ENCODE measurements at places on chromosomes 7 and 10.

DNA sequence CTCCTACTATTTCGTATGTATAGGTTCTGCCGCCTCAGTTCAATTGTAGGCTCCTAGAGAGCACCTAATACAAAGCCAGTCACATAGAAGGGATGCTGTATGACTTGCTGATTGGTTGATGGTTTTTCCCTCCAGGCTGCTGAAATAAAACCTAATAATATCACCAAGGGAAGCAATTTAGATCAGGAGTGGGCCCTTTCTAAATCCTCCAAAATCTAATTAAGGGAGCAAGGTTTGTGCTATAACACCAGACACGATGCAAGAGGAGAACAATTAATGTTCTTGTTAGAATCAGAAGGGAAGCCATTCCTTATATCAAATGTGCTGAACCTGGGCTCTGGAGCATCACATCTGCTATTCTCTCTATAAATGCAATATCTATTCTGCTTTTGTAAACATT is 42.0 kb upstream of the SLC13A1 start:
- no peak for DNase-seq

- no peak for DNase-seq
Measured at GRCh38 chr7:31087351-31087750, 35.2 kb downstream of the ADCYAP1R1 start.

DNA sequence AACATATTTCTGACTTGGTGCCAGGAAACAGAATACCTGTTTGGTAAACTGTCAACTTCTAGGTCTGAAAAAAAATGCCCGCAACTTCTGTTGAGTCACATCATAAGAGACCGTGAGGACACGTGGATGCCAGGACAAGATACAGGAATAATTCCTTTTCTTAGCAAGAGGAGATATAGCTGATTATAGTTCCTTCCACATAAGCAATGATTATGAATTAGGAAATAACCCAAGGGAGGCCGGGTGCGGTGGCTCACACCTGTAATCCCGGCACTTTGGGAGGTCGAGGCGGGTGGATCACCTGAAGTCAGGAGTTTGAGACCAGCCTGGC is 75.2 kb downstream of the CDC123 start:
- no peak for DNase-seq

DNA sequence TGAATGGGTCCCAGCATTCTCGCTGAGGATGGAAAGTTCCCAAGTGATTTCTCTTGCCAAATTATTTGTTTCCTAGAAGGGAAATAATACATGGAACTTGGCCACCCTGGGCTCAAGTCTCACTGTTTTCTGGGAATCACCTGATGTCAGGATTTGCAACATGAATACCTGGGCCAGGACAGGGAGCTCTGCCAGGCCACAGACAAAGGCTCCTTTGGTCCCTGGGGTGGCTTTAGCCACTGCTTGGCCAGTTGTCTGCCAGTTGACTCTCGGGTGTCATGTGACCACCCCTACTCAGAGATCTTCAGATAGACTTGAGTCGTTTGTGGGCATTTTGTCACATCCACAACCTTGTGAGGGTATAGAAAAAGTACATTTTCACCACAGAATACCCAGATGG is 258.0 kb upstream of the HABP2 start:
- no peak for DNase-seq

GRCh38 chr7:27576360-27576944 is 86.2 kb downstream of the HIBADH start:
- DNase-seq, result no peak

DNA sequence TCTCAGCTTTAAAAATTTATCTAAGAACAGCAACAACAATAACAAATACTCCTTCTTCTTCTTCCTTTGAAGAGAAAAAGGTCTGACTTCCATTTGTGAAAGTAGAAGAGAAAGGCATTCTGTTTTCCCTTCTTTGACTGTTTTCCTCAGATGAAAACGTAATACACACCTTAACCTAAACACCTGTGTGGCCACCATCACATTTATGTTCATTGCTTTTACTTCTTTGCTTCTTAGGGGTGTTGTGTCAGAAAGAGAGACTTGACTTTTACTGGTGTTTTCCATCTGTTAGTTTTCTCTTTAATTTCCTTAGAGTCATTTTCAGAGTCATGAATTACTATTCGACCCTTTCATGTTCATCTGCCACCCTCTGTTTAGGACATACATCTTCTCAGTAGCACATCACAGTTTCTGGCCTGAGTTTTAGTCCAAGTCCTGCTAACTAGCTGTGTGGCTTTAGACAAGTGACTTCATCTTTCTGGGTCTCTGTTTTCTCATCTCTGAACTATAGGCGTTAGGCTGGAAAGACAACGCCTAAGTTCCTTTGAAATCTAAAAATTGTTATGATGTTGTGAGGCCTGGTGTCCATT is 283.8 kb downstream of the GATA3 start:
- no peak for DNase-seq

- no peak for DNase-seq
Measured at GRCh38 chr10:667096-667495, 22.4 kb downstream of the DIP2C start.

GRCh38 chr10:79093658-79094411 is 25.1 kb downstream of the ZMIZ1 start:
- no peak for DNase-seq

GRCh38 chr10:29479081-29479925 is 155.5 kb downstream of the SVIL start:
- DNase-seq, result no peak

GRCh38 chr7:116172353-116172752 is 38.0 kb upstream of the TES start:
- no peak for DNase-seq

DNA sequence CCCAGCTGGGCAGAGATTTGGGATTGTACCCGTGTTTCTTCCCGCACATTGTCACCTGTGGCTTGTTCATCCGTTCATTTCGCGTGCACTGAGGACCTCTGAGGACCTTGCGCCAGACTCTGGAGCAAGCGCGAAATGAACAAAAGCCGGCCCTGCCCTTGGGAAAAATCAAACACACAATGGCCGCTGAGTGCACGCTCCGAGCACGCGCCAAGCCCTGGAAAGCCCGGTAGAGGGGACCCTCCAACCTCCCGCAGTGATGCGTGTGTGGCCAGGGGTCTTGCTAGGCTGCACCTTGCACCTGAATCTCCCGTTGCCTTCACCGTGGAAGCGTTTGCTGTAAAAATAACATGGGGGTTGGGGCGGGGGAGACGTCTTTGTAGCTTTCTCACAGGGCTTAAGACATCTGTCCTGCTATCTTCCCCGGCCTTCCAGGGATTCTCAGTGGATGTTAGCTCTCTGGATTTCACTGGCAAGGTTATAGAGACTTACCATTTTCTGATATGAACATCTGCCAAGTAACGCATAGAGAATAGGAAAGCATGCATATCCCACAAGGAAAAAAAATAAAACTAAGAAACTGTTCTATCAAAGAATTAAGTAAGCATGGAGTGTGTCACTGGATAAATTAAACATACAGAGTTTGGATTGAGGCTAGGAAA is 37.3 kb downstream of the ZNF777 start:
- DNase-seq, result no peak

- DNase-seq, result no peak
Measured at GRCh38 chr10:125720002-125720382, 483 bp downstream of the EDRF1 start.

- DNase-seq, result no peak
Measured at GRCh38 chr7:148330124-148330818, 260.3 kb upstream of the C7orf33 start.

DNA sequence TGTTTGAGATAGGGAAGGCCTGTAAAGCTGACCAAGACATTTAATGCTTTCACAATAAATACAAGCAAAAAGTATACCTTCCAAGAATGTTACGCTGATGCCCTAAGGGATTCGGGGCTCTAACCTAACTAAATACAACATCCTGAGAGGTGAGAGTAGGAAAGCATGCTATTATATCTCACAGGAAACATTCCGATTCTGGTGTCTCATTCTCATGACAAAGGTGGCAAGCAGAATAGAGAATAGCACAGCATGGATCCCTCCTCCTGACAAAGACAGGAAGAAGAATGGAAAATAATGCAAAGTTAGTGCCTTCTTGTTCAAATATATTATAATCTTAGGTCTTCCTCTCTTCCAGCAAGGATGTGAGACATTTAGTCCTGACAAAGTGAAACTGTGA is 504.3 kb downstream of the TFEC start:
- DNase-seq, result no peak

GRCh38 chr7:92052684-92053083 is 81.6 kb downstream of the CYP51A1 start:
- DNase-seq, result no peak

- no peak for DNase-seq
Measured at GRCh38 chr10:50629495-50630122, 5.9 kb upstream of the SGMS1 start.

DNA sequence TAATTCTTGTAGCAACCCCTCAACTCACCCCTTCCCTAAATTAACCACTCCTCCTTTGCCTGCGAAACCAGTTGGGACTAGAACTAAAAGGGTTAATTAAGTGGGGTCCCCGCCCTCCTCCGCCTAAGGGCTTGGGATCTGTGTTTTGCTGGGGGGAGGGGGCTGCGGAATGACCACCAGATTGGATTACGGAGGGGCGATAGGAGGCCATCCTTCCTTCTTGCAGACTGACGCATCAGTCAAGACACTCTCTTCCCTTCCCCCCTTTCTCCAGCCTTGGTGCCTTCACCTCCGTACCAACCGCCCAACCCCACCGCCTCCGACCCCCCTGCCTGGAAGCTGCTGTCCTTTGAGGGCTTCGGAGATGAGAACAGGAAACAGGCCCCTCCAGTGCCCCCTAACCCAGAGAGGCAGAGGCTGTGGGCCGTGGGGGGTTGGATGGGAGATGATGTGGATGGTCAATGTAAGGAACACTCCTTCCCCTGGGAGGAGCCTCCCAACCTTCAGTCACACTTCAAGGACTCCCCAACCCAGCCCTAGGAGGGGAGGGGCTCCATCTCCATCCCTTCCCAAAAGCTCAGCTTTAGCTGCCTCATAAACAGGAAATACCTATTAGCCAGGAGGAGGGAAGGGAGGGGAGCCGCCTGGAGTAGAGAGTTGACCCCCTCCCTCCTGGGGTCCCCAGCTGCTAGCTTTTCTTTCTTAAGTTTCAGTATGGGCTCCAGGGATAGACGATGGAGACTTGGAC is 997 bp upstream of the LDB1 start:
- DNase-seq, result no peak

- no peak for DNase-seq
Measured at GRCh38 chr7:5546626-5547025, 123.0 kb upstream of the TNRC18 start.

GRCh38 chr10:10589540-10590303 is 427.9 kb upstream of the CELF2 start:
- DNase-seq, result no peak

GRCh38 chr7:67033251-67033650 is 36.6 kb downstream of the TYW1 start:
- no peak for DNase-seq

GRCh38 chr7:148941598-148942275 is 57.6 kb upstream of the EZH2 start:
- DNase-seq, result no peak

DNA sequence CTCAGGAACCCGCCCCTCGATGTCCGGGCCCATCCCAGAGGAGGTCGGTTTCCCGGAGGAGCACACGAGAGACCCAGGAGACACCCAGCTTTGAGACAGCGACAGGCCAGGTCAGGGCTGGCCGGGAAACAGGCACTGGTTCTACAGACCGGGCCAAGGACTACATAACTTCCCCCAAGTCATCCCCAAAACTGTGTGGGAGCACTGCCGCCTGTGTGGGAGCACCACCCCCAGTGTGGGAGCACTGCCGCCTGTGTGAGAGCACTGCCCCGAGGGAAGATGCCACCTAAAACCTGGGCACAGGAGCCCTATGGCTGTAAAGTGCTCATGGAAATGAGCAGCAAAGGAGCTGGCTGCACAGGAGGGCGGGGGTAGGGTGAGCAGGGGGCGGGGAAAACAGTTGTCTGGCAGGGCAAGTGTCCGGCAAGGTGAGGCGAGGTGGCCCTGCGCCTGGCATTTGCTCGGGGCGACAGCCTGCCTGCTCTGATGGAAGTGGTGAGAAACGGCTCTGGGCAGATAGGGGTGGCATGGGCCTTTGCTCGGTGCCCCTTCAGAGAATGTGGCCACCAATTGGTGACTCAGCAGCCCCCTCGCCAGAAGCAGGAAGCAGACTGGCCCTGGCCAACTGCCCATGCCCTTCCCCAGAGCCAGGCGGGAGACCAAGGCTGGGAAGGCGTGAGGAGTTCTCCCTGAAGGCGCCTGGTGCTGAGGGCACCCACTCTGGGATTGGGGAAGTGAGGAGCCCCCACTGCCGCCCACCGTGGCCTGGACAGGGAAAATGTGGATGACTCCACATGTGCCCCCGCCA is 26.2 kb downstream of the PAPOLB start:
- DNase-seq, result no peak

- no peak for DNase-seq
Measured at GRCh38 chr7:3179456-3179855, 121.6 kb upstream of the SDK1 start.

Measured in esophagus squamous epithelium (tissue), 5 donors.